Memory B cell (primary cell): ENCODE measurements at places on chromosomes 1 and 21.

GRCh38 chr1:29234471-29234870 lies 1.9 kb upstream of the PTPRU start:
- DNase-seq = no peak

DNA sequence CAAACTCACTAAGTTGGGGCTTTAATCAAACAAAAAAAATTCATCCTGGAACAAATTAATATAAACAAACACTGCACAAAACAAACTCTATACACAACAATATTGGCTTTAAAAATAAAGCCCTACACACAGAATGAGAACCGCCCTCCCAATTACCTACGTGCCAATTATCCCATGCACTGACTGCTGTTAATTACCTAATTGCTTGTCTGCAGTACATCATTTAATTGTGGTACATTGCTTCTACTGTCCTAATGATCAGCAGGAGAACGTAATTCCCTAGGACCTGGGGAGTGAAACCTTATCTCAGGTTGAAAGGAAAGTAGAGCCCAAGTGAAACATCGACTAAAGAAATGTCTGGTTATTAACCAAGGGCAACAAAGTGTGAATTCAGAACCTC lies 364.5 kb downstream of the KCNH1 start:
- DNase-seq = no peak

- no peak for DNase-seq
Observed at GRCh38 chr1:25869909-25870606, 5.5 kb downstream of the PAQR7 start.

- DNase-seq = peak; percentile 64
Observed at GRCh38 chr1:114979278-114979891, 50.2 kb upstream of the TSHB start.

DNA sequence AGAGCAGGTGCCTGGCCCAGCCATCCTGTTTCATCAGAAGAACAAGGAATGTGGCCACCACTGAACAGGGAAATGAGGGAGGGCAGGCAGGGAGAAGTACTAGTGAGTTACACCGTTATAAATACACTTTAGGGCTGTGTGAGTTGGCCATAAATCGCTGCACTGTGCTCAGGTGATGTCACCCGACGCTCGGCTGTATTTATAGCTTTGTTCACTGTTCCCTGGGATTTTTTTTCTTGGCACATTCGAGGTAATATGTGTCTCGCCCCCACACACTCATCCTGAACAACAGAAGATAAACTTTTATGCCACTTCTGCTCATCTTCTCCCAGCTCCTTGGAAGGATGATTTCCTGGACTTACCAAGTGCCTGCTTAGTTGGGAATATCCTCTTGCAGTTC lies 9.0 kb upstream of the KIRREL1 start:
- no peak for DNase-seq

DNA sequence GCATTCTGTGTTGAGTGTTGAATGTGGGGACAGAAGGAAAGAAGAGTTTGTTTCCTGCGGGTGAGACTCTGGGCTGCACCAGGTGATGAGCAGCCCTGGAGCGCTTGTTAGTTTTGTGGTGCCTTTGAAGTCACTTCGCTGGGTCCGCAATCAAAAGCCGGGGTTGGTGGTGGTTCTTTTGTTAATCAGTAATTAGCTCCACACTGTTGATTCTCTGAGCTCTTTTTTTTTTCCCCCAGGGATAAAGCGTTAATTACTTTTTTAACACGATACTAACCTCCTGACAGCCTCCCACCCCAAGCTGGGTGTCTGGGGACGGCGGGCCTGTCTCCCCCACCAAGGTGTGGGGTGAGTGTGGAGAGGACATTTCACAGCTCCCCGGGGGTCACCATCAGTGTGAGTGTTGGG lies 56.6 kb downstream of the AGPAT3 start:
- no peak for DNase-seq

DNA sequence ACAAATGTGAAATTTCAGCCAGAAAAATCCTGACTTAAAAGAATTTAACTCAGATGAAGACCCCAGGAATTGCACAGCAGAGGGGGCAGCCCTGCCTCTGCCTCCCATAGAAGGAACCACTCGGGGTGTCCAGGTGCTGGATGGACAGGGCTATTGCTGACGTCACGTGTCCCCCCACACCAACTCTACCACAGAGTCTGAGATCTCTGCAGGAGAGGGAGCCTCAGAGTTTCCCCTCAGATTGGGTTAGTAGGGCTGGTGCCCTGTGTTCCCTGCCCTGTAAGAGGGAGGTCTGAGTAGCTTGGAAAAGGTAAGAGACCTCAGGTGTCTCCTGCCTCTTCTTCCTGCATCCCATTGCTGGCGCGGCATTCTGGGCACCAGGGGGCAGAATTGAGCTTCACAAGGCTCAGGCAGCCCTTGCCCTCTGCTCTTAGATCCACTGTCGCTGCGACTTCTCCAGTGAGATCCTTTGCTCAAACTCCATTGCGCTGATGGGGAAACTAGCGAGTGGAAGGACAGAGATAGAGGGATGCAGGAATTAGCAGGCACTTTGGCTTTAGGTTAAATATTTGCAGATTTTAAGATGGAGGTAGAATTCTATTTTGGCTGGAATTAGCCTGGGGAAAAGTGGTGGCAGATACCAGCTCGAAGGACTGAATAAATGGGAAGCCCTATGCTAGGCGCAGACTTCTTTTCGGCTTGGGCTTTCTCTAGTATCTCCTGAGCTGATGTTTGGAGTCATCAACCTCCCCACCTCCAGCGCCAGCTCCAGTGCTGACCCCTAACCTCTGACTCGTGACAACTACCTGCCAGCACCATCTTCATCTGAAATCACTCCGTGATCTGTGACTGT lies 42.8 kb upstream of the DMBX1 start:
- DNase-seq = peak; percentile 68

DNA sequence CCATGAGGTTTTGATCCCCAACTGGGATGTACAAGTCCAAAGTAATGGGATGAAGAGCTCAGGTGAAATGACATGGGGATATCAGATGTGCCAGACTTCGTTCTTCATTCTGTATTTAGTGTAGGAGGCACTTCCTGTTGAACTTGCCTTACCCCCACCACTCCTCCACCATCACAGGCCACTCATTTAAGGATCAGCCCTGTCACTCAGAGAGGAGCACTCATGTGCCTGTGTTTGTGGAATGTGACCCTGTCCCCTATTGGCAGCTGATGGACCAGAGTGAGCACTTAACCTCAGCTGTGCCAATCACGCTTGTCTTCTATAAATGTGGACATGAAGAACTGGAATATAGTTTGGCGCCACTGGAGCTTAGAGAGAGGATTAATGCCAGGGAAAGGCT lies 91.4 kb upstream of the CTTNBP2NL start:
- DNase-seq = no peak

DNA sequence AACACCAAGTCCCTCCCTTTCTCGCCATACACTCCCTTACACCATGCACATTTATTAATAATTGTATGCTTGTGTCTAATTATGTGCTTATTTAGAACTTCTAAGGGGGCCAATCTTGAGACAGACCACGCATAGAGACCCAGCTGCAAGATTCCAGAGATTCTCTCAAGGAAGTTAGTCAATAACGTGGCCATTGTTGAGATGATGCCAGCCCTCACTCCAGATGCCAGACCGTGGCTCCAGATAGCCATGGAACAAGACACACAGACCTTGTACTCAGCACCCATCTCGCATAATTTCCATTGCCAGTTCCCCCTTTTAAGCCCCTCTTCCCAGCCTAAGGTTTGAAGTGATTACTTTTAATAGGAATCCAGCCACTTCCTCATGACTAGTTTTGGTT lies 62.4 kb downstream of the DIRAS3 start:
- no peak for DNase-seq

- no peak for DNase-seq
Observed at GRCh38 chr21:38455403-38455802, 42.9 kb downstream of the ERG start.

DNA sequence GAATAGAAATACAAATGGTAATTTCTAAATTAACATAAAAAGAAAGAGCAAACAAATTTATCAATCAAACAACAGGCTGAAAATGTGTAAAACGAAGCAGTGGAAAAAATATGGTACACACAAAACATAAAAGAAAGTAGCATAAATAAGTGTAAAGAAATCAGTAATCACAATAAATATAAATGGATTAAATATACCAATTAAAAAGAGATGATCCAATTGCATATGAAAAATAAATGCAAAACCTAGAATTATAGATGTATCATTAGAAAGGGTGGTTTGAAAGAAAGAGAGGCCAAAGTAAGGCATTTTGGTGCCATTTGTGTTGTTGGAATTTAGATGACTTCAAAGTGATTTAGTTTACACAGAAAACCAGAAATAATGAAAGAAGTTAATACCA lies 202.2 kb downstream of the PTBP2 start:
- DNase-seq = no peak

GRCh38 chr1:13586001-13586400 lies 2.4 kb downstream of the PDPN start:
- DNase-seq = no peak

DNA sequence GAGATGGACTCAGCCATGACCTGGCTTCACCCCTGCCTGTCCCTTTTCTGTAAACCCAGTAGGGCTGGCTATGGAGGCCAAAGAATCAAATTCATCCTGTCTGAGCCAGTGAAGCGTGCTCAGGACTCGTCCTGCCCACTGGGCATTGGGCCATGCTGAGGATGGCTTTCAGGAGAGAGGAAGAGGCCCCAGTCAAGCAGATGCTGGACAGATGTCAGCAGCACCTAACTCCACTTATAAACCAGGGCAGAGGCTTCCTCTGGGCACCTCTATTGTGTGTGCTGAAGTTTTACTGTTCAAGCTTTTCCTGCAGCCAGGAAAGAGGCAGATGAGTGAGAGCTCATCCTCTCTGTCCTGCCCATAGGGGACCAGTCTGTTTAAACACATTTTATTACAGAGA lies 97.4 kb upstream of the GCLM start:
- no peak for DNase-seq

DNA sequence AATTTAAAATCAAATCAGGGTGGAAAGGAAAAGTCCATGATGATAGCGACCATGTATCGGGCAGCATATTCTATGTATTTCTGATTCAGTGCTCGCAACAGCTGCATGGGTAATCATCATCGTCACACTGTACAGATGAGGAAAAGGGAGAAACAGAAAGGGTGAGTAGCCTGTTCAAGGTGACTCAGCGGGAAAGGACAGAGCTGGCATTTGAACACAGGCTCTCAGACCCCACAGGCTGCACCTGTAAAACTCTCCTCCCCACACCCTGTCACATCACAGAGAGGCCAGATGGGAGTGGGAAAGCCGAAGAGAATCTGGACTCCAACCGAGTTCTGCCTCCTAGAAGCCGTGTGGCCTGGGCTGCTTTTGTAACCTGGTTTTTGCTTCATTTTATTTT lies 14.0 kb downstream of the RUNX1 start:
- DNase-seq = no peak

DNA sequence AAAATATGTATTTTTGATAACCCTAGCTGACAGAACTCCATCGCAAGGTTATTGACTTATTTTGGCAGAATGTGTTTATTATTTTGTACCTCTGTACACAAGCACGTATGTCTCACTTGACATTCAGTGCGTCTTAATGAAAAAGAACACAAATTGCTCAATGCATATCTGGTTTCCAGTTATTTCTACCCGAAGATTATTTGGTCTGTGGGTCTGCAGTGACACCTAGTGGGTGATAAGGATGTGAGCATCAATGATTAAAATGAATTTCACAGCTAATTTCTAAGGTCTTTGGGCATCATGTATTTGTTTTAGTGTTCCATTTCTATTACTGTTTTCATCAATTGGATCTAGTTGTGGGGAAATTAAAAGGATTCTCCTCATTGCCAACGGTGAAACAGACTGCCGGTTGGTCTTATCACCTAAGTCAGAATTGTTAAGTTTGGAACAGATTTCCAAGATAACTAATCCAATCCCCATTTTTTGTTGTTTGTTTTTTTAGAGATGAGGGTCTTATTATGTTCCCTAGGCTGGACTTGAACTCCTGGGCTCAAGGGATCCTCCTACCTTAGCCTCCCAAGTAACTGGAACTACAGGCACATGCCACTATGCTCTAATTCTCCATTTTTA lies 13.9 kb downstream of the DDX20 start:
- no peak for DNase-seq

DNA sequence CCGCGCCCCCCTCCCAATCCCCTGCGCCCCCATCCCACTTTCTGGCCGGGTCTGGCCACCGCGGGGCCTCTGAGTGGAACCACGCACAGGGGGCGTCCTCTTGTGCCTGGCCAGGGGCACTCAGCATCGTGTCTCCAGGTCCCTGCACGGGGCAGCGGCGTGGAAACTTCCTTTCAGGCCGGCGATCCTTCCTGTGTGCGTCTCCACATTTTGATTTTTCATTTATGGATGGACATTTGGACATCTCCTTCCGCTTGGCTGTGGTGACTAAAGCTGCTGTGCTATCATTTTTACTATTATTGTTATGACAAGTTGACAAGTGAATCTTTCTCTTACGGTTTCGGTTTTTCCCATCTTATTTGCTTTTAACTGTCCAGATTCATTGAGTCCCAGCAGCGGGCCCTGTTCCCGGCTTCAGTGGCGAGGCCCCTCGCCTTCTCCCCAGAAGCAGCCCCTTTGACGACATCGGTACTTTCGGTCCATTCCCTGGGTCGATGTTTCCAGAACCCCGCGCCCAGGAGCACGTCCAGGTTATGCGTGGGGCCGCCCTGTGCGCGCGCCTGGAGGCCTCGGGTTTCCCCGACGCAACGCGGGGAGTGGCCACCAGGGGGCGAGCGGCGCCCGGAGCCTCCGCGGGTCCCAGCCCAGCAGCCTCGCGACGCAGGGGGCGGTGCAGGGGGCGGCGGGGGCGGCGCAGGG lies 12.4 kb upstream of the SLC19A1 start:
- DNase-seq = peak; percentile 99

DNA sequence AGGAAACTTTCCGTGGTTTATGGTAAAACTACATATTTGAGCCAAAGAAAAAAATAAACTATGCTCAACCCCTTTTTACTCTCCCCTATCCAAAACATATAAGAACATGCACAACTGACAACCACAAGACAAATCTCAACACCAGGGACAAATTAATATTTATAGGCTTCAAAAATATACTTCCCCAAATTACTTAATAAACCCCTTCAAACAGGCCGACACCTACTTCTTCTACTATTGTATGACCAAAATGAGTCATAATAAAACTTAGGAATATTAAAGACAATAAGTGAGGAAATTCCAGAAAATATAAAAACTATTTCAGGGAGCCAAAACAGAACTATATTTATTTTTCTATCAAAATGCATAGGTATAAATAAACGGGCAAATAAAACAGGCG lies 71.5 kb downstream of the TGFBR3 start:
- no peak for DNase-seq

GRCh38 chr1:195019385-195019784 lies 1588.9 kb downstream of the KCNT2 start:
- no peak for DNase-seq
